Suppressor macrophage treated with lipopolysaccharide for 4 hours (primary cell): ENCODE measurements at places on chromosomes 3 and 15.

GRCh38 chr3:112115161-112115739, 17.8 kb downstream of the GCSAM start:
- peak; percentile 30 for DNase-seq

DNA sequence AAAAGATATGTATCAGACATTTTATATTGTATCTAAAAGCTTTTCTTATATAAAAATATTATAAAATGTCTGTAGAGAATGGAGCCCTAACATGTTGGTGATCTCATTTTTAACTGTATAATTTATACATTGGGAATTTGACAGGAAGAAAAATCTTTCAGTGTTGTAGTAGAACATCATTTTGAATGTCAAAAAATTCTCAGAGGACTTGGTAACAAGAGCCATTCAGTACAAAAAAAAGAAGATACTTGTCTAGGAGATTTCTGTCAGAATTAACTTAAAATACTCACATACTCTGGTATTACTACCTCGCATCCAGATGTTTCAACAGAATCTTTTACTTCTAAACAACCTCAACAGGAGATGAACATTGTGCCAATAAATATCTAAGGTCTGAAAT, 1277.9 kb downstream of the ROBO2 start:
- DNase-seq: no peak

- no peak for DNase-seq
Measured at GRCh38 chr15:53837263-53837662, 77.8 kb upstream of the WDR72 start.

GRCh38 chr3:171846597-171846996, 3.4 kb downstream of the TMEM212 start:
- DNase-seq: no peak

DNA sequence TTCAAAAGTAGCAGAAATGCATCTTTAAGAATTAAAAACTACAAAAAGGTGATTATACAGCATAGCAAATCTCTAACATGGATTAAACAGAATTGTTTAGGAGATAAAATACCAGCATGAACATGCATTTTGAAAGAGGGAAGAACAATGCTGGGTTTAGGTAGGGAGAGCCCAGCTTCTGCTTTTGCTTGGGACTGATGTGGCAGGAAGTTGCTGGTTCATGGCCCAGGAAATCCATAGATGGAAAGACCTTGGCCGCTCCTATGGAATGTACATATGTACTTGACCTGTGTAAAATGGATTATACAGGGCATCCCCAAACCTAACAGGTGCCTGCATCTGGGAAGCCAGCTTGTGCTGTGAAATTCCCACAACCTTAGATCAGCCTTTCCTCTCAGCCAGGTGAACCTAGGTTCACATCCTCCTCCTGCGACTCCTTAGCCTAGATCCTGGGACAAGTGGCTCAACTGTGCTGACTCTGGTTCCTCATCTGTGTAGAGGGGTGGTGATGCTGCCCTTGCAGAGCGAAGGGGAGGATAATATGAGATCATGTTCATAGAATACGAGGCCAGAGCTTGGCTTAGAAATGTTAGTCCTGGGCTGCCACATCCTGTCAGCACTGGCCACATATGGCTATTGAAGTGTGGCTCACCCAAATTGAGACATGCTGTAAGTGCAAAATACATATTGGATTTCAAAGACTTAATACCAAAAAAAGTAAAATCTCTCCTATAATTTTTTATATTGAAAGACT, 47.0 kb upstream of the PLXNA1 start:
- peak; percentile 45 for DNase-seq

GRCh38 chr15:70650567-70651302, 112.6 kb downstream of the UACA start:
- no peak for DNase-seq

GRCh38 chr3:190142041-190142440, 21.3 kb upstream of the P3H2 start:
- DNase-seq: no peak

GRCh38 chr3:125310623-125311081, 64.5 kb downstream of the ZNF148 start:
- DNase-seq: peak; percentile 67

DNA sequence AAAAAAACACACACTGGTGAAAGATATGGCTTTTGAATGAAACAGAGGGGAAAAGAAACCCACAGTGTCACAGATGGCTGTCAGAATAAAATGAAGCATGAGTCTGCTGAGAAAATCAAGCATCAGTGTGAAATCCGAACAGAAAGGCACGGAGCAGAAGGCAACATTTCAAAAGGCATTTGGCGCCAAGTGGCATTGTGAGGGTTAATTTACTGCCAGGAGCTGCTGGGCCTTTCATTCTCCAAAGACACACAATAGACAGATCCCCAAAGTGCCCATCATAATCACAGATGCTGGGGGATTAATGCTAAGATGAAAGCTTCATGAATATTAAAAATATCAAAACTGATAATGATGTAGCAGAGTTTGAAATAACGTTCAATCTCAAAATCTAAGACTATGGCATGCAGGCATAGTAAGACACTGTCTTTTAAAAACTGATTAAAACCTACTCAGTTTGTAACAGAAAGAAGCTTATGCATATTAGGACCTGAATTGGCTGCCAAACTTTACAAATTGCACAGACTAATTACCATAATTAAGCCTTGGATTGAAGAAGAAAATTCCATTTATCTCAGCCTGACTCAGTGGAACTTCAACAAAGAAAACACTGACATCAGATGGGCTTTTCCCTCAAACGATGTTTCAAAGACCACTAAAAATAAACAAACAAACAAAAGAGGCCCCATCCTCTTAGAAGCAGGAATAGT, 589.2 kb downstream of the ROBO1 start:
- DNase-seq: no peak

DNA sequence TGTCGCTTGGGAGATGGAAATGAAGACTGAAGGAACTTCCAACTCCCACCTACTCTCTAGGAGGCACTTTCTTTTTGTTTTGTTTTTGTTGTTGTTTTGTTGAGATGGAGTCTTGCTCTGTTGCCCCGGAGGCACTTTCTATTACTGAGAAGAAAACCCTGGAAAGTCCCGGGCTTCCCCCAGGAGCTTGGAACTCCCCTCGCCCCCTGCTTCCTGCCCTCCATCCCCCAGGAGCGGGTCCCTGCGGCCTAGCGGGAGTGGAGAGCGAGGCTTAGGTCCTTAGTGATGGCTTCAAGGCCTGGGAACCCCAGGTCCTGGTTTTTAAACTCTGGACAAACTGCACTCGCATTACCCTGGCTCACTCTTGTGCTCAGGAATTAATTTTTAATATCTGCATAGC, 195.7 kb downstream of the OCA2 start:
- DNase-seq: no peak

GRCh38 chr3:3200632-3201212, 21.2 kb upstream of the CRBN start:
- DNase-seq: peak; percentile 80
